ENCODE measurements at places on chromosomes 3 and 15. TPM values are rescaled to one million over a fixed set of nuclear protein-coding genes. Genes with fewer than 3 reads are reported as not detected.

Gene CHRNA3
- polyA plus RNA-seq = 4.5 TPM

- no peak for DNase-seq
These were observed 198.5 kb downstream of the RSRC1 start for GRCh38 chr3:158308236-158308928.

- no peak for DNase-seq
These were observed 626.4 kb upstream of the ZNF385D start for GRCh38 chr3:22377421-22377820.

GRCh38 chr15:44574734-44575133 lies 37.8 kb downstream of the EIF3J start:
- DNase-seq = no peak

Gene P2RY13
- 1.7 TPM for polyA plus RNA-seq

- DNase-seq = no peak
These were observed 376.1 kb downstream of the ZPLD1 start for GRCh38 chr3:102810937-102811336.
